ENCODE measurements at places on chromosomes 16 and 17.

DNA sequence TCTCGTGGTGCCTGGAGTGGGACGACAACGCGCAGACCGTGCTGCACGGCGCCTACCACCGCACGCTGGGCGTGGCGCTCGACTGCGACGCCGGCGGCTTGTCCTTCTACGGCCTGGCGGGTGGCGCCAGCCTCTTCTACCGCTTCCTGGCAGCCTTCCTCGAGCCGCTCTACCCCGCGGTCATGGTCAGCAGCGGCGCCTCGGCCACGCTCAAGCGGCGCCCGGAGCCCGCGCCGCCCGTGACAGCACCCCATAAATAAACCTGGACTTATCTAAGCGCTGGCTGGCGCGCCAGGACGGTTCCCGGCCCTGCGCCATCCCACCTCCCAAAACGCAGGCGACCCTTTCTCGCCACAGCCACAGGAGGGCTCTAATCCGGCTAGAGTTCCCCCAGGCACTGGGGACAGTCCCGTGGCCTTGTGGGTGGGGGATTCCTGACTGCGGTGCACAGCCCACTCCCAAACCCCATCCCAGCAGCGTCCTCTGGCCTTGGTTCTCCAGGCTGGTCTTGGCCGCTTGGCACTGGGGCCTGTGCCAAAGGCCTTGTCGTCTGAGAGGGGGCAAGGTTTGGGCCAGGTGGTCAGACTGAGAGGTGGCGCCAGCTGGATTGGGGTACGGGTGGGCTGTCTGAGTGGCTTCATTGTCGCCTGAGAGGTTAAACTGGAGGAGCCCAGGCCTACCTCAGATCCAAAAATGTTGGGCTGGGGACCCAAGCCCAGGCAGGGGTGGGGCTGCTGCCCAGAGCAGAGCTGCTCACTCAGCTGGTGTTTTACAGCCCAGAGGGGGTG, 10.1 kb upstream of the SLC16A5 start:
- DNase-seq: peak; percentile 33

GRCh38 chr17:73710095-73710592, 65.9 kb upstream of the SDK2 start:
- DNase-seq: peak; percentile 33

- DNase-seq: no peak
Measured at GRCh38 chr16:30768583-30769181, 6.6 kb downstream of the RNF40 start.

GRCh38 chr17:76370261-76370993, 14.0 kb upstream of the SPHK1 start:
- no peak for DNase-seq

DNA sequence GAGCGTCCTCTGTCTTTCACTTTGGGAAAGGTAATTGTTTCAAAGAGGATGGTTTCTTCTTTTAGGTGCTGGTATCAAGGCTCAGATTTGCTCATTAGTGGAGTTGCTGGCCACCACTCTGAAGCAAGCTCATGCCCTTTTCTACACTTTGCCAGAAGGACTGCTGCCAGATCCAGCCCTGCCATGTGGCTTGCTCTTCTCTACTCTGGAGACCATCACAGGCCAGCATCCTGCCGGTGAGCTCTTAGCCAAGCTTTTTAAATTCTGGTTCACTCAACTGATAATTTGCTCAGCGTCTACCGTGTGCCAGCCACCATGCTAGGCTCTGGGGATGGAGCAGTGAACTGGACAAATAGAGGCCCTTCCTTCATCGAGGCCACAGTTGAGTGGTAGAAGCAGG, 4.3 kb downstream of the COG1 start:
- DNase-seq: no peak

GRCh38 chr17:80729016-80729415, 184.4 kb downstream of the RPTOR start:
- DNase-seq: no peak

- DNase-seq: no peak
Measured at GRCh38 chr16:88424587-88425235, 28.4 kb upstream of the ZFPM1 start.

DNA sequence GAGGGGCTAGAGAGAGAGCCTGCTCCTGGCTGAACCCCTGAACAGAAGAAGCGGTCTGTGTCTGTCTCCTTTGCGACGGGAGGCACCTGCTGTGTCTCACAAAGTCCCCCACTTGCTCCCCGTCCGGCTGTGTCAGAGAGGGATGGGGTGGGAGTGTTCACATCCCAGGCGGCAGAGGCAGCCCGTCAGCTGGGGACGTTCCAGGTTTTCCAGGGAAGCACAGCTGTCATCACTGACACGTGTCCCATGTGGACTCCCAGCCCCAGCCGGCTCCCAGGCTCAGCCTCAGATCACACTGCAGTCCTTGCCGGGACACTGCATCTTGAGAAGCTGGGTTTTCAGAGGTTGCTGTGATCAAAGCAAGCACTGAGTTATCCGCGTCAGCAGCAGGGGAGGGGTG, 1.6 kb downstream of the TELO2 start:
- no peak for DNase-seq

- no peak for DNase-seq
Measured at GRCh38 chr17:62760059-62760944, 47.8 kb downstream of the MARCHF10 start.

GRCh38 chr16:31141489-31142108, 6.1 kb upstream of the PRSS8 start:
- DNase-seq: no peak
